ENCODE measurements at places on chromosomes 1 and 21.

- H3K4me1 ChIP-seq, result no peaks in the 10 kb centered on the region
- H3K36me3 ChIP-seq, result no peaks in the 10 kb centered on the region
- no peak for DNase-seq
- H3K27me3 ChIP-seq, result no peaks in the 10 kb centered on the region
Observed at GRCh38 chr1:164337885-164338284, 221.1 kb upstream of the PBX1 start.

GRCh38 chr1:58183286-58183685 lies 363.2 kb downstream of the OMA1 start:
- H3K27ac ChIP-seq, result no peak overlapping the region
- no peaks in the 10 kb centered on the region for H3K27me3 ChIP-seq
- no peak for DNase-seq
- H3K4me1 ChIP-seq, result no peaks in the 10 kb centered on the region

- H3K27ac ChIP-seq, result no peak overlapping the region
- peaks cover 18% of the 10 kb centered on the region for H3K4me1 ChIP-seq
- H3K36me3 ChIP-seq, result peaks cover 1% of the 10 kb centered on the region
- DNase-seq, result no peak
Observed at GRCh38 chr1:37951041-37951782, 4.4 kb upstream of the INPP5B start.

DNA sequence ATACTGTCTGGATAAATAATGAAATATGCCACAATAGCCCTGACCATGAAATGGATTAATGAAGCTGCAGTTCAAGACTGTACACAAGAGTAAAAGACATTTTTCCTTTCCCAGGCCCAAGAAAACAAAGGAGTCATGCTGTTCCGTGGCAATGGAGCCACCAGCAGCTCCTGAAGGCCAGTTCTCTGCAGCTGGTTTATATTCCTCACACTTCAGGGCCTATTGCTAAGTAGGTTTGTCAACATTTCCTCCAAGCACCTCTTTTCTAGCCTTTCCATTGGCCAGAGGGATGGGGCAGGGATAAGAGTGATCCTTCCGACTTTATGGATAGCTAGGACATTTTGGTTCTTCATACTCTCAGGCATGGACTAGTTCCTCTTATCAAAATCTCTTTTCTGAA lies 24.2 kb upstream of the RGL1 start:
- no peak for DNase-seq
- H3K4me1 ChIP-seq, result no peaks in the 10 kb centered on the region
- H3K27ac ChIP-seq, result no peak overlapping the region
- H3K27me3 ChIP-seq, result no peaks in the 10 kb centered on the region
